ENCODE measurements at places on chromosomes 2 and 18. TPM values are rescaled to one million over a fixed set of nuclear protein-coding genes. Genes with fewer than 3 reads are reported as not detected.
A peak's percentile ranks its signal among the peaks of the same experiment; 100 is the strongest.

GRCh38 chr2:72576459-72576858 lies 249.4 kb downstream of the EXOC6B start:
- H3K36me3 ChIP-seq: no peaks in the 10 kb centered on the region
- no peak overlapping the region for H3K27ac ChIP-seq
- no peaks in the 10 kb centered on the region for H3K4me1 ChIP-seq
- DNase-seq: no peak
- no peak overlapping the region for H3K4me3 ChIP-seq

DNA sequence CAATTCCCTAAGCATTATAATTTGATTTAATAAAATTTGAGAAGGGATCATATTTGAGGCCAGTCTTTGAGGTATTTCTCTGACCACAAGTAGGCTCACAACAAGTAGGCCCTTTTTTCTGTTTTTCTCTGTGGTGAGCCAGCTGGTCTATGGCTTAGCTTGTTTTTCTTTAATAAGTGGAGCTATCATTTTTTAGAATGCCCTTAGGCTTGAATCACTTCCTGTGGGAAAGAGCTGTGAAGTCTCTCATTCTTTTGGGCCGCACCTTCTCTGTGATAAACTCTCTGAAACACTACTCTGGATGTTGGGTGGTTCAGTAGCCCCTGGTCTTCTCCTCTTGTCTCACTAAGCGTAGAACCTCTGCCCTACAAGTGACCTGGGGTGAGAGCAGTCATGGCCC lies 235.9 kb downstream of the SUCLG1 start:
- peaks cover 3% of the 10 kb centered on the region for H3K27me3 ChIP-seq
- DNase-seq: no peak
- H3K4me3 ChIP-seq: no peak overlapping the region

GRCh38 chr2:144513388-144514101 lies 6.4 kb downstream of the ZEB2 start:
- peaks cover 11% of the 10 kb centered on the region for H3K27me3 ChIP-seq
- H3K4me1 ChIP-seq: peaks cover 46% of the 10 kb centered on the region
- H3K36me3 ChIP-seq: no peaks in the 10 kb centered on the region
- H3K27ac ChIP-seq: peak overlapping the region; percentile 94
- no peak overlapping the region for H3K4me3 ChIP-seq
- no peak for DNase-seq

DNA sequence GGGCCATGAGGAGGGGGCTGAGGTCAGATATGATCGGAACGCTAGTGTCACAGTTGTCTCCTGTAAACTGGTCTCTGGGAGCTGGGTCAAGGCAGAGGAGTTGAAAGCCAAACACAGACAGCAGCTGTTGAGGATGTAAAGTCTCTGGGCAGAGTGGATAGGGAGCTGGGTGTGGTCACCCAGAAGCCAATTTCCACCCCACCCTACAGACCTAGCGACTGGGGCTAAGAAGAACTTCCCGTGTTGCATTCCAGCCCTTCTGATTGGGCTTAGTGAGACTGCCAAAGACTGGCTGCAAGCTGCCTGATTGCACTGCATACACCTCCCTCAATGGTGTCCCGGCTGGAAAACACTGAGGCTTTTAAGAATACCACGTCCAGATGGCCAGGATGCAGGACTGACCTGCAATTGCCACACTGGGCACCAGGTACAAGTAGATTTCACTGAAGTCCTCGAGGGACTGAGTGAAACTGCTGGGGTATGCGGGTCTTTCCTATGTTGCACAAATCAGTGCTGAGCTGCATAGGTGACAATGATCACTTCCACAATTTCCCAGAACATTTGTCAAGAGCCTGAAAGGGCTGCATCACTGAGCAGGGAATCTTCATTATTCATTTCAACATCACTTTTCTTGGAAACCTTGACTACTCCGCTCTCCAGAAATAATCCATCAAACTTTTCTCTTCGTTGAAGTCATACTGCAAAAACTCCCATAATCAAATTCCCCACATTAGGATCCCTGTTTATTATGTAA lies 43.1 kb upstream of the EML4 start:
- no peak for DNase-seq
- H3K4me1 ChIP-seq: peaks cover 80% of the 10 kb centered on the region
- H3K36me3 ChIP-seq: no peaks in the 10 kb centered on the region
- H3K4me3 ChIP-seq: peak overlapping the region; percentile 20

GRCh38 chr2:236631856-236632291 lies 62.2 kb downstream of the ACKR3 start:
- no peaks in the 10 kb centered on the region for H3K27me3 ChIP-seq
- no peaks in the 10 kb centered on the region for H3K4me1 ChIP-seq
- no peak overlapping the region for H3K4me3 ChIP-seq
- H3K36me3 ChIP-seq: no peaks in the 10 kb centered on the region

DNA sequence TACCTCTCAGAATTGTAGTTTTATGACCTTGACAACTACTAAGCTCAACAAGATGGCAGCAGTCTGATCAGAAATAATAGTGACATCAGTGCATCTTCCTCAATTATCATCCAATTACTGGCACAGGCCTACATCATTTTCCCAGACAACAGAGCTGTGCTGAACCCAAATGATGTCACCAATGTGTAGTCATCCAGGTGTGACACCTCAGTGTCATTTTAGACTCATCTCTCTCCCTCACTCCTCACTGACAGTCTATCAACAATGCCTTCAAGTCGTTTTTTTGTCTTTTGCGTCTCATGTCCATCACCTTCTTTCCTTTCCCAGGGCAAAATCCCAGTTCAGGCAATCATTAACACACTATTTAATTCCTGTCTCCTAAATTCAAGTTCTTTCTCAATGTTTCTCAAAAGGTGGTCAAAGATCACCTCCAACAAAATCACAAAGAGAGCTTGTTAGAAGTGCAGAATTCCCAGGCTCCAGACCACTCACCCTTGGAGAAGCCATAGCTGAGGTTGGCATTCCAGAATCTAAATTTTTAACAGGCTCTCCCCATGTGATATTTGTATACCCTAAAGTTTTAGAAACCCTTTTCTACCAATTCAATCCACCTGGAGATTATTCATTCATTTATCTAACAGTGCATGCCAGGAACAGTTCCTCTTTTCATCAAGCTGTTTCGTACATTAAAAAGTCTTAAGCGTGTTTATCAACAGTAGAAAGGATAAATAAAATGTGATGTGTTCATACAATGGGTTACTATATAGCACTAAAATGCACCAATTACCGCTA lies 125.3 kb upstream of the KLF7 start:
- peaks cover 2% of the 10 kb centered on the region for H3K4me1 ChIP-seq
- DNase-seq: no peak
- H3K36me3 ChIP-seq: no peaks in the 10 kb centered on the region

- no peaks in the 10 kb centered on the region for H3K4me1 ChIP-seq
- H3K4me3 ChIP-seq: no peak overlapping the region
- H3K36me3 ChIP-seq: no peaks in the 10 kb centered on the region
- no peak for DNase-seq
- no peak overlapping the region for H3K27ac ChIP-seq
- no peaks in the 10 kb centered on the region for H3K27me3 ChIP-seq
Observed at GRCh38 chr2:80610108-80610507, 305.6 kb upstream of the LRRTM1 start.

DNA sequence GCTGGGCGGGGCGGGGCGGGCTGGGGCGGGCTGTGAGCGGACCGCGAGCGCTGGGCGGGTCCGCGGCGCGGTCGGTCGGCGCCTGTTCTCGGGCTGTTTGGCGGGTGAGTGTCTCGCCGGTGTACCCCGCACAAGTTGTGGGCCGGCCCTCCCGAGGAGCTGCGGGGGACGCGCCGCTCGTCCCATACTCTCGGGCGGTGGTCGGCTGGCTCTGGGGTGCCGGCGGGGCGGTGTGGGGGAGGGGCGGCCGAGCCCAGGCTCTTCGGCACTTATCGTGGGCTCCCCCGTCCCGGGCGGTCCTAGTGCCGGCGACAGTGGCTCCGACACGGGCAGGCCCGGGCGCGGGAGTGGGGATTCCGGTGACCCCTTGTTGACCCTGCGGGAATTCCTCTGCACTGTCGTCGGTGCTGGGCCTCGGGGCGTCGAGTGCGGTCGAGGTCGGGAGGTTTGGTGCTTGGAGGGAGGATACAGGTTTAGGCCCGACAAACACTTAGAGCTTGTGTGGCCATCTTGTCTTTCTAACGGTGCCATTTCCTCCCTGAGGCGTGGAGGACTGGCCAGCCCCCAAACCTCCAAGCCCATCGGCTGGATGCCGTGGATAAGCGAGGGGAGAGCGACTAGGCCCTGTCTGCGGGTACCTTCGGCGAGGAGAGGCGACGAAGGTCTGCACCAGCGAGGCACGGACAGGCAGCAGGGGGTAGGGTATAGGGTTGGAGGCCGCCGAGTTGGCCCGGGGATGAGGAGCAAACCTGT lies at the start of gene SEPTIN2:
SEPTIN2 (plus strand) TSS at position 47 of the 753 bp plus-strand sequence. CDS start 8,308 bp downstream, outside the sequence.
- peak within 1 kb of the TSS; percentile 89 for H3K4me3 ChIP-seq
- H3K36me3 ChIP-seq: no peaks in the 10 kb centered on the region
- DNase-seq: peak; percentile 85
- peak within 1 kb of the TSS; percentile 90 for H3K27ac ChIP-seq

- H3K36me3 ChIP-seq: no peaks in the 10 kb centered on the region
- no peaks in the 10 kb centered on the region for H3K4me1 ChIP-seq
Observed at GRCh38 chr2:240451108-240451611, 15.7 kb downstream of the GPC1 start.

Gene SS18
- total RNA-seq: 52.8 TPM

Gene ALLC
- not detected for total RNA-seq

Gene GCG
- total RNA-seq: not detected

Gene SIX3
- total RNA-seq: not detected

Measured in CD8-positive, alpha-beta memory T cell (primary cell).